Stimulated activated CD4-positive, alpha-beta T cell treated with anti-CD3 and anti-CD28 coated beads, TNF-alpha, amount 100 ng/mL, for 48 hours (primary cell): ENCODE measurements at places on chromosomes 7 and 10.

- no peak for DNase-seq
Observed at GRCh38 chr7:19102884-19103283, 14.6 kb downstream of the TWIST1 start.

GRCh38 chr7:108875139-108875538, 305.5 kb downstream of the DNAJB9 start:
- no peak for DNase-seq

DNA sequence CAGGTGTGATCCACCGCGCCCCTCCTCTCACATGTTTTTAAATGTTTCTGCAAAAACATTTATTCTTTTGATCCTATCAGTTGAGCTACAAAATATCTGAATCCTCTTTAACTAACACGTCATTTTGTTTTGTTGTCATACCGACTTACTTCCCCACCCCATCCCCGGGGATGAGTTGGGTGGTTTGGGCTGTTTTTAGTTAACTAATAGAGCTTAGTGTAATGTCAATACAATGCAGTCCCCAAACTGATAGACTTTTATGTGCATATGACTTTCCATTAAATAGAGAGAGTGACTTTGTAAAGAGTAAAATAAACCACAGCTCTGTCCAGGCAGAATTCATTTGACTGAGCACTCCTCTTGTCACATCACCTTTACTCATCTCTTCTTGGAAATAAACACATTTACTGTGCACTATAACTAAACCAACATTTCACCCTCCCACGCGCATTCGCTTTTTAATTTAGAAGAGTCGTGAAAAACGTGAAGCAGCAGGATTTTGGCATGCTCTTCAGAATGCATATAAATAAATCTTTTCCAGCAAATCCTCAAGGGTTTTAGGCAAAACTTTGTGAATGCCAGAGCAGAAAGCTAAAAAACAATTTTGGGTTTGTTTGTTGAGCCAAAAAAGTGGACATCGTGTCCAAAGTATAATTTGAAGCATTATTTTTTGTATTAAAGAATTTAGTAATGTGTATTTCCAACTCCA, 187.4 kb upstream of the MGMT start:
- no peak for DNase-seq

DNA sequence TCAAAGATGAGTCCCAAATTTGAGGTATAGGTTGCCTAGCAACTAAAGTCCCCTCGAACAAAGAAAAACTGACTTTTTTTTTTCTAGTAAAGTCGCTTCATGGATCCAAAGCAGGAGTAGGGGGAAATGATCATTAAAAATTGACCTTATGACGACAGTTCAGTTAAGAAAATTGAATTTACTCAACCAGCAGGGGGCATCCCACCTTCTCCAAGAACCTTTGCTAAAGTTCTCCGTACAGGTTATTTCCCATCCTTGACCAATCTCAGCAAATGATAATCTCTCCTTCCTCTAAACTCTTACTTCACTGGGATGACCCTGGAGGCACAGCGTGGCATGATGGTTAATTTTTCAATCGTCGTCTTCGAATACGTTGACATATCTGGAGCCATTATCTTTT, 228.3 kb downstream of the CALN1 start:
- no peak for DNase-seq

DNA sequence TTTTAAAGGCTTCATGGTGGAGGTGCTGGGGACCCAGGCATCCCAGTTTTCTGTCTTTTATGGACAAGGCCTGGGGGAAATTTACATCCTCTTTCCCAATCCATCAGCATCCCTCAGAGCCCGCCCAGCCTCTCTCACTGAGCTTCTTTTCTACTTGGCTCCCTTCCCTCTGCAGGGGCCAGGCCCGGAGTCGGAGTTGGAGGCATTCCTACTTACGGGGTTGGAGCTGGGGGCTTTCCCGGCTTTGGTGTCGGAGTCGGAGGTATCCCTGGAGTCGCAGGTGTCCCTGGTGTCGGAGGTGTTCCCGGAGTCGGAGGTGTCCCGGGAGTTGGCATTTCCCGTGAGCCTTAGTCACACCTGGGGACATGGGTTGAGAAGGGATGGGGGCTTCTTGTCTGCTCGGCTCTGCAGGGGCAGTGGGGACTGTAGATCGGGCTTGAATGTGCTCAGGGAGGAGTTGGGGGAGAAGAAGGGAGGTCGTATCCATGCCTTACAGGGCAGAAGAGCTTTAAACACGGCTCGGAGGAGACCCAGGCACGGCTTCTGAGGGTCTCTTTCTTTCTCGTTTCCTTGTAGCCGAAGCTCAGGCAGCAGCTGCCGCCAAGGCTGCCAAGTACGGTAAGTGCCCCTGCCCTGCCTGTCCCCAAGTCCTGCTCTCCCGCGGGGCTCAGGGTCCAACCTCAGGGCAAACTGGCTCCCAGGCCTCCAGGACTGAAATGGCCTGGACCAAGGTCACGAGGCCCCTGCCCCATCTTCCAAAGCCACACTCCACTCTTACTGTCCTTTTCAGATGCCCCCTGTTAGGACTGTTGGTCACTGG, 27.3 kb upstream of the LIMK1 start:
- DNase-seq = no peak
